Thoracic aorta (tissue), 2 donors: ENCODE measurements at places on chromosomes 3 and 15. TPM values are rescaled to one million over a fixed set of nuclear protein-coding genes. Genes with fewer than 3 reads are reported as not detected.

DZIP3 gene
- total RNA-seq: 9.3 TPM

ASB14 gene
- not detected for total RNA-seq

SLC51A gene
- not detected for total RNA-seq

ATRIP gene
- 8.3 TPM for total RNA-seq

ADAMTS17 gene
- total RNA-seq: 8.1 TPM

EFCAB12 gene
- total RNA-seq: not detected

GOLGA8T gene
- 11.5 TPM for total RNA-seq

SAMD7 gene
- not detected for total RNA-seq

HIGD2B gene
- total RNA-seq: not detected

BFSP2 gene
- total RNA-seq: not detected

ZNF502 gene
- total RNA-seq: 3.7 TPM

DNA sequence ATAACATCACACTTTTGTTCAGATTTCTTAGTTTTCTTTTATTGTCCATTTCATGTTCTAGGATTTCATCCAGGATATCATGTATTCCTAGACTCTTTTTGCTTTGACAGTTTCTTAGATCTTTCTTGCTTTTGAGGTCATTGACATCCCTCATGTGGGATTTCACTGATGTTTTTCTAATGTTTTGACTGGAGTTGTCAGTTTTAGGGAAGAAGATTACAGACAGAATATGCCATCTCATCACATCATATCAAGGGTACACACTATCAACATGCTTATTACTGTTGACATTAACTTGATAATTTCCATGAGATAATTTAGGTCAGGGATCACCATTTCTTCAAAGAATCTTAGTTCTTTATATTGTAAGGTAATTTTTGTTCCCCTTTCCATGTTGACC, 101.7 kb downstream of the NPAP1 start:
- no peak overlapping the region for H3K27ac ChIP-seq
- no peaks in the 10 kb centered on the region for H3K27me3 ChIP-seq
- H3K4me1 ChIP-seq: no peaks in the 10 kb centered on the region
- no peak overlapping the region for H3K4me3 ChIP-seq
- no peaks in the 10 kb centered on the region for H3K36me3 ChIP-seq

DNA sequence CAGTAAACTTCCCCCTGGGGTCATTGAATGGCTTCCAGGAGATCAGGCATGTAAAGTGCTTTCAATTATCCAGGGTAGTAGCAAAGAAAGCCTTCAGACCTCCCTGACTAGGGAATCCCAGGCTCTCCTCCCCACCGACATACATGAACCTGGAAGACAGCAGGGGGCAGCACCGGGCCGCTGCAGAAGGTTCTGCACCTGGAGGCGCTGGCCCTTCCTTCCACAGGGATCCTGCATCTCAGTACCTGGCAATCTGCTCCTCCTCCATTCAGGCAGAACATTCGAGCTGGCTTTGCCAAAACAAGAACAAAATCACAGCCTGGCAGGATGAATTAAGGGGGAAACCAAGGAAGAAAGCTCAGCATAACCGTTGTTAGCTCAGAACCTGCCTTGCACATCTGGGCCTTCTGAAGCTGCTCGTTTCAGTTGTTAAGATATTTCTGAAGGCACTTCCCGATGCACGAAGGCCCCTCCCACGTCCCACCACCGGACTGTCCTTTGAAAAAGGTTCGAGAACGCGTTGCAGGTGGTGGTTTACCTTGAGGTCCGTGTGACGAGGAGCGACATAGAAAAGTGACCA, 237.7 kb downstream of the SLCO3A1 start:
- no peaks in the 10 kb centered on the region for H3K36me3 ChIP-seq
- DNase-seq: no peak
- H3K4me3 ChIP-seq: no peak overlapping the region
- H3K27ac ChIP-seq: no peak overlapping the region

DNA sequence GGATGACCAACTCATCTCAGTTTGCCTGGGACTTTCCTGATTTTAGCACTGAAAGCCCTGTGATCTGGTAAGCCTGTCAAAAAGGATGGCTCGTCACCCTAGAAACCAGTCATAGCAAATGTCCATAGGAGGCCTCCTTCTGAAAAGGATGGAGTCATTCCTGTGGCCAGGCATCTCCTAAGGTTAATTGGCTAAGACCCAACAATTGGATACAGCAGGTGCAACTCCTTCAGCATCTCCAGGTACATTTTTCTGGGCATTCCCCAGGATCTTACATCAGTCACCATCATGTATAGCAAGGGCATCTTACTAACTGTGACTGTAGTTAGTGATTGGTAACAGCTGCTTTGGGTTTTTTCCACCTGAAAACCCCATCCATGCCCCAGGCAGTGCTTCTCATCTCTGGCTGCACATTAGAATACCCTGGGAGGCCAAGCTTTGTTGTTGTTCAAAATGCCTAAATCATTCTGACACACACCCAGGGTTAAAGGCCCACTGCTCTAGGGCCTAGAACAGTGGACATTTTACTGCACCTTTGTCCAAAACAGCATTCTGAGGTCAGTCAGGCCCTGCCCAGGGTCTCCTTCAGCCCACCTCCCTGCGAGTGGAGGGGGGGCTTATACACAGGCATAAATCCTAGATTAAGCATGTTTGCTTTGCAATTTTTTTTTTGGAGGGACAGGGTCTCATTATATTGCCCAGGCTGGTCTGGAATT, 28.3 kb upstream of the GALNT15 start:
- no peak overlapping the region for H3K27ac ChIP-seq
- DNase-seq: no peak
- H3K36me3 ChIP-seq: no peaks in the 10 kb centered on the region

DNA sequence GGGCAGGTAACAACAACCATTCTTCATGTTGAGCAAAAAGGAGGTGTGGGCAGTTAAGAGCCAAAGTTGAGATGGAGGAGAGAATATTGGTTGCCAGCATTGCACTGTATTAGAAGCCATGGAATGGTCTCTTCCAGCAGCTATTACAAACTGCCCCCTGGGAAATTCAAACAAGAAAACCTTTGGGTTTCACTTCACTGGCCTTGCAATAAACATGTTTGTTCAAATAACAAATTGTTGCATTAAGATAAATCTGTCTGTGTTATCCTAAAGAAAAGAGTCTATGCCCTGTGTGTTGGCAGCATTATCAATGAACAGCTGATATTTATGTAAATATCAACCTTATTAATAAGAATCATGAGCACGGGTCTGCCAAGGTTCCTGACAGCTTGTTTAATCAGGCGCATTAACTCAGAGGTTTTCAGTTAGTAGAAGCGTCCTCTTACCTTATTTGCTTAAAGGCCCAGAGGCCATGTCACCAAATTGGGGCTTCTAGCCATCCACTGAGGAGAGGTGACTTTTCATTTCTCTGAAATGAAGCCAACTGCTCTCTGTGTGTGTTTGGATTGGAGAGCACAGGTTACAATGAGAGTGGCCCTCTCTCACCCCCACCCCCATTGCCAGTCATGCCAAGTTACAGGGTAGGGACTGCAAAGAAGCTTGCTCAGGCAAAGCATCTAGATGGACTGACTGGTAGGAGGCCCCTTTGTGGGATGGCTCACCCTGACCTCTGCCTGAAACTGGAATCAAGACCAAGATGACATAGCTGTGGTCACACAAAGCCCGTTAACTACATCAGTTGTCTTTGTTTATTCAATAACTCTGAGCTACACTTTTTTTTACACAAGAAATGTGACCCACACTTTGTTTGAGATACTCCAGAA, 10.5 kb downstream of the FILIP1L start:
- no peaks in the 10 kb centered on the region for H3K36me3 ChIP-seq
- no peaks in the 10 kb centered on the region for H3K27me3 ChIP-seq
- no peak for DNase-seq
- peaks cover 21% of the 10 kb centered on the region for H3K4me1 ChIP-seq

DNA sequence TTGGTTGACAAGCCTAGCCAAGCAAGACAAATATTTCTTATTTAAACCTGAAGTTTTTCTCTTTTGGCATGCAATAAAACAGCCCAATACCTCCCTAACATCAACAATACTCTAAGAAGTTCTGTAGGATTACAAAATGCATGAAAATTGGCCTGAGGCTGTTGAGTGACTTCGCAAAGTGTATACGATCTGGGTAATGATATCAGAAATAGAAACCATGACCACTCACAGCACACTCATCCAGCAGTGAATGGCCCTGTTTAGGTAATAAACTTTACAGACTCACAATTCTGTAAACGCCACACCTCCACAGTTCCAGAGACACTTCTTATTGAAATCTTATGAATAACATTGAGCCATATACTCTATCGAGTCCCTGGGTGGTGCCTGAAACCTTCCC, 83.0 kb upstream of the NAALADL2 start:
- no peak overlapping the region for H3K27ac ChIP-seq
- no peaks in the 10 kb centered on the region for H3K4me1 ChIP-seq
- H3K36me3 ChIP-seq: no peaks in the 10 kb centered on the region
- H3K4me3 ChIP-seq: no peak overlapping the region
- H3K27me3 ChIP-seq: no peaks in the 10 kb centered on the region

- H3K36me3 ChIP-seq: no peaks in the 10 kb centered on the region
- H3K27ac ChIP-seq: no peak overlapping the region
- no peaks in the 10 kb centered on the region for H3K27me3 ChIP-seq
- no peaks in the 10 kb centered on the region for H3K4me1 ChIP-seq
- no peak for DNase-seq
Measured at GRCh38 chr3:186440891-186441290, 78.9 kb upstream of the DGKG start.

- peak overlapping the region; percentile 98 for H3K4me3 ChIP-seq
- H3K36me3 ChIP-seq: no peaks in the 10 kb centered on the region
- H3K4me1 ChIP-seq: peaks cover 7% of the 10 kb centered on the region
- peak overlapping the region; percentile 69 for H3K27ac ChIP-seq
Measured at GRCh38 chr15:64355348-64355943, 527 bp downstream of the CSNK1G1 start.

- H3K27ac ChIP-seq: no peak overlapping the region
- H3K4me3 ChIP-seq: no peak overlapping the region
- DNase-seq: no peak
- no peaks in the 10 kb centered on the region for H3K27me3 ChIP-seq
- H3K36me3 ChIP-seq: no peaks in the 10 kb centered on the region
Measured at GRCh38 chr3:88876724-88877123, 230.7 kb upstream of the EPHA3 start.

DNA sequence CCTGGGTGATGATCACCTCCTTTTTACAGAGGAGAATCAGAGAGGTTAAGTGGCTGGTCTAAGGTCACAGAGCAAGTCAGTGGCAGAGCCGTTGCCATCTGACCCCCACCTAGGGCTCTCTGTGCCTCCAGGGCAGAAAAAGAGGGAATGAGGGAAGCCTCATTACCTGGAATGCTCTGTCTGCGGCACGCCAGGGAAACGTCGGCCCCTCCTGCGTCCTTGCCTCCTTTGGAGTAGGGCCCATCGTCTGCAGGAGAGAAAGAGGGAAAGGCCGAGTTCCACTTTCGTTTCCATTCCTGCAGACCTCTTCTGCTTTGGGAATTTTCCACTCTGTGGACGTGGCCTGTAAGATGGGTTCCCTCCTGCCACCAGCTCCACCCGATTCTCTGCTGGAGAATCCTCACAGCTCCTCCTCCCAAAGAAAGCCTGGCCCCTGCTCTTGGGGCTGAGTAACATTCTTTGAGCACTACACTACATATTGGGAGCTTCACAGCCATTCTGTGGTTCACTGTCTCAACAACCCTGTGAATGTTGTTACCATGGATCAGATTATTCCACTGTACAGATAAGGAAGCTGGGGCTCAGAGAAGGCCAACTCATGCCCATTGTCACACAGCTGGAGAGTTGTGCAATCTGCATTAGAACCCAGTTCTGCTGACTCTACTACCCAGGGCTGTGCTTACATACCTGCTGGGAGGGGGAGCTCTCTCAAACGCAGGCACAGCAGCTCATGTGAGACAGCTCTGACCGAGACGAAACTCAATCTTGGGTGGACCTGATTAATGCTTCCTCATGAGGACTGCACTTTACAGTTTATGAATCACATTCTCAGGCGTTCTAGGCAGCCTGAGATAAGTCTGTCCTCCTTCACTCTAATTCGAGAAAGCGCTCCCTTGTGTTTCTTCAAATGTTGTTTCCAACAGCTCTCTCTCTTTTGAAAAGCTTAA, 14.2 kb downstream of the GRIP2 start:
- no peak overlapping the region for H3K27ac ChIP-seq
- peak overlapping the region; percentile 28 for H3K4me3 ChIP-seq
- peaks cover 20% of the 10 kb centered on the region for H3K4me1 ChIP-seq
- no peaks in the 10 kb centered on the region for H3K36me3 ChIP-seq

- no peak overlapping the region for H3K27ac ChIP-seq
- DNase-seq: no peak
- no peak overlapping the region for H3K4me3 ChIP-seq
Measured at GRCh38 chr3:184073621-184074020, 20.8 kb downstream of the HTR3C start.

DNA sequence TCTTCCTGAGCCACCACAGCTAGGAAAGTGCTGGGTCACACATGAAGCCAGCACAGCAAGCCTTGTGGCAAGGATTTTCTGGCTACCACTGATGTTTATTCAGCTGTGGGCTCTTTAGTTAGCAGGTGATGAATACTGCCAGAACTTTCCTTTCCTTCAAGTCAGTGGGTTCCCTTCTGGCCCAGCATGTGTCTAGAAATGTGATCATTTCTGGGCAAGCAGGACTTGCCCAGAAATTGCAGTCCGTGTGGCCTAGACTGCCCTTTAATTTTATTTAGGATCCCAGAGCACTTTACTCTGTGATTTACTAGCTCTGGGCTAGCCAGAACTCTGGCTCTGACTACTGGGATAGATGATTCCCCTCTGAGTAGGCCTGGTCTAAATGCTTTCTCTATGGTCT, 397.5 kb downstream of the ZIC4 start:
- no peak overlapping the region for H3K27ac ChIP-seq
- no peaks in the 10 kb centered on the region for H3K27me3 ChIP-seq
- DNase-seq: no peak
- H3K36me3 ChIP-seq: no peaks in the 10 kb centered on the region
- no peak overlapping the region for H3K4me3 ChIP-seq
- H3K4me1 ChIP-seq: no peaks in the 10 kb centered on the region

DNA sequence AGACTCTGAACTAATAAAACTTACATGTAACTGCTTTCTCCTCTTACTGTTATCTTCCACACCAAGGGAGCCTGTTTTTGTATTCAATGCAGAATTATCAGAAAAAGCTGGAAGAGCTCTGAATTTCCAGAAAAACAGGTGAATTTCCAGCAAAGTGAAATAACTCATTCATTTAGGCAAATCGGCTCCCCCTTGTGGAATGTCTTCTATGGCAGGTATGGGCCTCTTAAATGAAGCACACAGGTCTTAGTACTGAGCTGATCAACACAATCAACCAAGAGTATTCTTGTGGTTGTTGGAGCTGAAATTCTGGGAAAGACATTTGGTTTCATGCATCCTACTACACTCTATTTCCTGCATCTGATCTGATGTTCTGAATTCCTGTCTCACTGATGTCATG, 31.0 kb upstream of the PTPRG start:
- no peak overlapping the region for H3K4me3 ChIP-seq
- H3K4me1 ChIP-seq: no peaks in the 10 kb centered on the region
- H3K36me3 ChIP-seq: no peaks in the 10 kb centered on the region
- DNase-seq: no peak
- H3K27me3 ChIP-seq: no peaks in the 10 kb centered on the region

GRCh38 chr15:74428442-74428787, 5.3 kb downstream of the SEMA7A start:
- no peak overlapping the region for H3K4me3 ChIP-seq
- H3K4me1 ChIP-seq: peaks cover 9% of the 10 kb centered on the region
- no peaks in the 10 kb centered on the region for H3K36me3 ChIP-seq
- no peak for DNase-seq
- H3K27ac ChIP-seq: no peak overlapping the region
